ENCODE measurements at places on chromosomes 2 and 18.
A peak's percentile ranks its signal among the peaks of the same experiment; 100 is the strongest.

DNA sequence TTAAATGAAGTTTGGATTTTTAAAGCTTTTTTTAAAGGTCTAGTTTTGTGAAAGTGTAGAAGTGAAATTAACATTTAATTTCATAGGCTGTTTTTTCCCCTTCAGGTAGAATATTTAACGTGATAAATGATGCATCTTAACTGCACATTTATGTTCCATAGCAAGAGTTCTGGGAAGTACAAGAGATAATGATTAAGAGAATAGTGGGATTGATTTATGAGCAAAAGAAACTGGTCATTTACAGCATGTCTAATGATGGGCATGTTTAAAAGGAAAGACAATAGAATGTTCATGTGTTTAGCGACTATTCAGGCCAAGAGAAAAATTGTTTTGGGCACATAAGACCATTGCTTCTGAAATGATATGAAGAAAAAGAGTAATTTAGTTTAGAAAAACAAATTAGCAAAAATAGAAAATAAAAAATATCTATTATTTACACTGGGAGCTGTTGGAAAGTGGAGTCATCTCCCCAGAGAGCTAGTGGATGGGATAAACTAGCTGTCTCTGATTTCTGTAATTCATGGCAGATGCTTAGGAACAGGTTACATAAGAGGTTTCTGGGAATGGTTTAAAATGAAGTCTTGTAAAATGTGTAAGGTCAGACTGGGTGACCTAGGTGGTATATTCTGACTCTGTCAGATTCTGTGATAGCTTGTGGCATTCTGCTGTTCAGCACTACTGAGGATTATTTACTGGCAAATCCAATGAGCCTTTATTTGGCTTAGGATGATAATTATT lies 60.7 kb downstream of the WDR7 start:
- DNase-seq = no peak

GRCh38 chr2:136468799-136469369 lies 296.5 kb upstream of the THSD7B start:
- no peak for DNase-seq

DNA sequence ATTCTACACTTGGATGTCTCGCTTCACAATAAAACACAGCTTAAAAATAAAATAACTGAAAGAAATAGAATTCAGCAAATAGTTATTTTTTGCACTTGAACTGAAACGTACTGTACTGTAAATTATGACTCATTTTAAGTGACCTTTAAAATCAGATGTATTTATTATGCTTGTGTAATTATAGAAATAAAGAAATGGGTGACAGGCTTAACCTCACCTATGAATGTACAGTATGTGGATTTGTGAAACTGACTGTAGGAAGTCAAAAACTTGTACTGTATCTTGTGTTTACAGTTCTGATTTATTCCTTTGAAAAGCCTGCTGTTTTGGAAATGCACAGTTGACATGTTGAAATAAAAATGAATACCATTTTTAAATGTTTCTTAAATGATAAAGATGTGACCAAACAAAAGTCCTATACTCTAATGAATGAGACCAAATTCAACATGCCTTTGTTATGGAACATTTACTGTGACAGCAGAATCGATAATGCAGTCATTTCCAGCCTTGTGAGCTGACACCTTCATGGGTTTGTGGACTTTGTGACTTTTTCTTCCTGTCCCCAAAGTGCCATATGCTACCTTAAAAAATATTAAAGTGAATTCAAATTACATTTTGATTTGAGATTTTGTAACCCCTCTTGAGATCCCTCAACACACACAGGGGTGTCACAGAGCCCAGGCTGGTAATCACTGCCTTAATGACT lies 32.7 kb downstream of the NEMP2 start:
- no peak for DNase-seq

DNA sequence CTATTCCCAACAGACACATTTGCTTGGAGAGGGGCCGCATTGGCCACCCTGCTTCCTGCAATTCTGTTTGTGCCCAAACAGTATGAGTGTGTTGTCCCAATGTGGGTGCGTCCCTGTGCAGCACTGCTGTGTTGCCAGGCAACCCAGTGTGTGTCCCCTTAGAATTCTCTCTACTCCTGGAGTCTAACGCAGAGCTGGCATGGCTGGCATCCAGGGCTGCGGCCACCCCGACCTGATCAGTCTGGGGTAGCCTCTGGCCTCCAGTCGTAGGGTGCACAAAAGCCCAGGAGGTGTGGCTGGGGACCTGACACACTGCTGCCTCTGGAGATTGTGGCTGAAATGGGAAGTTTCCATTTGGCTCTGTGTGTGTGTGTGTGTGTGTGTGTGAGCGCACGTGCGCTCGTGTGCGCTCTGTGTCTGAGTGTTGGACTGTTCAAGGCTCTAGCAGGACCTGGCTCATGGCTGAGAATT lies 48.0 kb downstream of the TEX44 start:
- no peak for DNase-seq

- no peak for DNase-seq
These were observed 1520.1 kb upstream of the ZEB2 start for GRCh38 chr2:146040051-146040450.

- no peak for DNase-seq
These were observed 50.9 kb upstream of the GPD2 start for GRCh38 chr2:156385242-156385641.

DNA sequence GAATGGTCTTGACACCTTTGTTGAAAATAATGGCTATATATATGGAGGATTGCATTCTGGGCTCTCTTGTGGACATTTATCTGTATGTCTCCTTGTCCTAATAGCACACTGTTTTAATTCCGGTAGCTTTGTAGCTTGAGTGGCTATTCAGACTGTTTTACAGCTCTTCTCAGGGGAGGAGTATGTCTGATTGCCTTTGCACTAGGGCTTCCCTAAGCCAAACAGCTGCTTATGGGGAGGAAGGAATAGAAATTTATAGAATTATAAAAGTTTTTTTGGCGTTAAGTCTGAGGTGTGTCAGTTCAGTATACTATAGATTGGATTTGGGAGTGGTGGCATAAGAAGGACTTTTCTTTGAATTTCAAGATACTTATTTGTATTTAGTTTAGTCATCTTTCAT lies 12.6 kb downstream of the SEH1L start:
- DNase-seq = no peak

DNA sequence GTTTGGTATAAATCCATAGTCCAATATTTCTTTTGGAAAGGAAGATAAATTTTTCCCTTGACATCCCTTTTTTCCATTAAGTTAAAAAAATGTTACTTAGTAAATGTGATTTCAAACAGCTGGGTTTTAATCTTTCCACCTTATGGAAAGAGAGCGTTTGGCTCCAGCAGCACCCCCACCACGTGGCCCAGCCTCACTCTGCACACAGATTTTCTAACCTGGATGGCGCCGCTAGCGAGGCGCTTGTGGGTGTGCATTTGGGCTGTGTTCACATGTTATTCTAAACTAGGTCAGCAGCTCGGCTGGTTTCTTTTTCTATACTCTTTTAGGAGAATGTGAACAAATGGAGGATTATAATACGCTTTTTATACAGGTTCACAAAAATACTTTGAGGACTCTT lies 218.0 kb downstream of the LDLRAD4 start:
- DNase-seq = no peak

- no peak for DNase-seq
These were observed 236.4 kb downstream of the PIEZO2 start for GRCh38 chr18:10912790-10913545.

GRCh38 chr2:231613331-231613662 lies 20.6 kb downstream of the TEX44 start:
- DNase-seq = no peak

DNA sequence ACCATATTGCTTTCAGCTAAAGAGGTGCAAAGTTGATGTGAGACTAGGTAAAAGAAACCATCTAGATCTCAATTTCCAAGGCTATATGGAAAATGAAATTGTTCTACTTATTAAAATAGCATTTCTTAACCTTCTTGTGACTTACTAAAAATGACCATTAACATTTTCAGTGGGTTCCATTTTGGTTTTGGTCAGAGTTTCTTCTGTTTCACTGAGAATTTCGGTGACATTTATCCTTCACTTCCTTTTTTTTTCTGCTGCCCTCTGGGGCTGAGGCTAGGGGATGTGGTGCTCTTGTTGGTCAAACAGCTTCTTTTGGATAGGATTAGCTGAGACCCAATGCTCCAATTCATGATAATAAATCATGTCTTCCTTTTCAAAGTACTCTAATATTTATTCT lies 44.3 kb upstream of the REL start:
- DNase-seq = no peak

DNA sequence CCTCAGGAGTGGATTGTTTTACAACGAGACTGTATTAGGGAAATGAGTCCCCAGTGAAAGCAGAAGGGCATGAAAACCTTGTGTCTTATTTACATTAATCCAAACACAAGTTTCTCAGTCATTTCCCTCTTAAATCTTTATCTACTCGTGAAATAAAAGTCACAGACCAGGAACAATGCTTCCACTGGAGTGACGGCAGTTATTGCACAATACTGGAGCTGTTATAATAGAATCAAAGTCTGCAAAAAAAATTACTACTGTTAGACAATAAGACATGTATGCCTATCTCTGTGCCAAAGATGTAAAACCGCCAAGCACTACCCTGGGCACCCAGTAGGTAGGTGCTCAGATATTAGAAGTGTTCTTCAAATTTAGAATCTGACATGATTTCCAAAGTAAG lies 375.5 kb downstream of the ZNF521 start:
- DNase-seq = no peak

- peak; percentile 11 for DNase-seq
These were observed 1.8 kb downstream of the BARD1 start for GRCh38 chr2:214807653-214808052.

- DNase-seq = no peak
These were observed 177.4 kb upstream of the NABP1 start for GRCh38 chr2:191500566-191500883.

- no peak for DNase-seq
These were observed 25.6 kb upstream of the FAM124B start for GRCh38 chr2:224427471-224427870.

DNA sequence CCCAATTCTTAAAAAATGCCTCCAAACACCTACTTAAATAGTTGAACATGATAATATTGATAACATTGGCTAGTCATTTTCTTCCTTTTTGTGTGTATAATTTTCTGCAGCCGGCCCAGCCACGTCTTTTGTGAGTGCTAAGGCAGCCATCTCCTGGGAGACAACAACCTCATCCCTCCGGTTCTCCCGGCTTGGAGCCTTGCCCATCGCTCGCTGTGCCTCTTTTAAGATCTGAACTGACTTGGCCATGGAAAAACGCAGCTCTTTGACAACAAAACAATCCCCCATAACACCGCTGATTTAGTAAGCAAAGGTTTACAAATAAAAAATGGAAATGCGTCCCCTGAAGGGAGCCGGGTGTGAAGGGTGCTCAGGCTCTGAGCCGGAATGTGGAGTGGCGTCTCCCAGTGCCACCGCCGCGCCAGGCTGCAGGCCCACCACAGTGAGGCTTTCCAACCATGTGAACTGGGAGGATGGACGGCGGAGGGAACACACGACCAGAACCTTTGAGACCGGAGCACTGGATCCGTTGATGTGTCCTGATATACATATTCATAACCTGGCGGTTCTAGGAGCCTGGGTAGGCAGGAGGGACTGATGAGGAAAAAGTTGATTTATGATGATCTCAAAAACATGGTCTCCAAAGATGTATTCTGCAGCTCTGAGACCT lies 87.4 kb downstream of the SMIM21 start:
- DNase-seq = no peak

DNA sequence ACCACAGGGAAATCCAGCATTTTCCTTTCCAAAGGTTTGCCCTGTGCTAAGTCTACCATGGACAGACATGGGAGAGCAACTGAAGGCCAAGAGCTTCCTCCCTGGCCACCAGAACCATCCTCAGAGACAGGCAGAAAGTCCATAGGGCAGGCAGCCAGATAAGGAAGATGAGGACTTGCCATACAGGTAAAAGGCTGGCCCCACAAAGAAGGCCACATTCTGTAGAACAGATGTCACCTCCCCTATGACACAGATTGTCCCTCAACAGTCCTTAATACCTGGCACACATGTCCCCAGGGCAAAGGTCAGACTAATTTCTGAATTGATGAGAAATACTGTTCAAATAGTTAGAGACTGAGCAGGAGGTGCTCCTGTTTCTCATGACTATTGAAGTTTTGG lies 52.0 kb downstream of the FECH start:
- DNase-seq = no peak

DNA sequence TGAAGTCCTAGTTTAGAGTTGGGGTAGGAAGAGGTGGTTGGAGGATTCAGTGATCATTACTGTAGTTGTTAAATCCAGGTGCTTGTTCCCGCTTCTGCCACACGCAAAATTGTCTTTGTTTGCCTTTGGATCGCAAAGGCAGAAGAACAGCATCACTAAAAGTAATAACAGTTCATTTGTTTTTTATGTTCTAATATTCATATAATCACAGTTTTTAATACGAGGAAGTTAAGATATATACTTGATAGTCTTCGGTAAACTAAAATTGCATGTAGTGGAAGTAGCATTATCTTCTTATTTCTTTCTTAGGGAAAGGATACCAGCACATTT lies 365 bp downstream of the NDUFB3 start:
- no peak for DNase-seq

- no peak for DNase-seq
These were observed 84.2 kb downstream of the ANTXR1 start for GRCh38 chr2:69097148-69097610.

DNA sequence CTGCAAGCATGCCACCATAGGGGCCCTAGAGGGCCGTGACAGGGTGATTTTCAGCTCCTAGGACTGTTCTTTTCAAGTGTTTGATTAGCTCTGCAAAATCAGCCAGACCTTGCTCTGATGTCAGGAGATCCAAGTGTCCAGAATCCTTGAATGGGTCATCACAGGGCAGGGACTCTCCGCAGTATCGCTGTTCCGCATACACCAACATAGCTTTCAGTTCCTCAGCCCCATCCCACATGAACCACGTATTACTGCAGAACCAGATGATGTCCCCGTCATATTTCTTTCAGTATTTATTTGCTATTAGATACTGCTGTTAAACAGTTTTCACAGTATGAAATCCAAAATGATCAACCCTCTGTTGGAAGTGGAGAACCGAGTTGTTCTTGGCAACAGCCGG lies 46.6 kb upstream of the RFX8 start:
- no peak for DNase-seq

DNA sequence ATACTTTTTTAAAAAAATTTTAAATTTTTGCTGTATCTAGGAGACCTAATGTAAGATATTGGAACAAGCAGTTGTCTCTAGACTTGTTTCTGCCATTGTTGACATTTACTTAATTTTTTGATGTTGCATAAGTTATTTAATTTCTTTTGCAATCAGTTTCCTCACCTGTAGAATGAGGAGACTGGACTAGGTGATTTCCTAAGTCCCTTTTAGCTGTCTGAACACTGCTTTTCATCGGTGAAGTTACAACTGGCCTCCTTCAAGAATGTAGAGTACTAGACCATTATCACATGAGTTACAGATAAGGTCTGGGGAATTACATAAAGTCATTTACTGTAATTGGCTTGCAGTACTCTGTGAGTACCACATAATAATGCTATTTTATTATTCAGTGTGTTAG lies 147.6 kb downstream of the LTBP1 start:
- no peak for DNase-seq

DNA sequence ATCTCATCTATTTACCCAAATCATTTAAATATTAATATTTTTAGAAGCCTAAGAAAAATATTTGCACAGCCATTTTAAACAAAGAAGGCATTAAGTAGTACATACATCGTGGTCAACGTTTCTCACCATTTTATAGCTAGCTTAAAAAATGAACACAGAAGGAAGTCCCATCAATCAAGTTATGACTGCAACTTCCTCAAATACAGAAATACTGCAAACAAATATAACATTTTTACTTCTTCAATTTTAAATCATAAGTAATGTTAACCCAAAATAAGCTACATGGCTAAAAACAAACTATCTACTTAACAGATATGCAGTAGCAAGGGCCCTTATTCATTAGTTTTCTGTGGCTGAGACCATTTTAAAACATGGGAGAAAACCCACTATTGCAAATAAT lies 30.6 kb downstream of the ITSN2 start:
- no peak for DNase-seq

Data from SJSA1 (cell line).